ENCODE measurements at places on chromosomes 4 and X. TPM values are rescaled to one million over a fixed set of nuclear protein-coding genes. Genes with fewer than 3 reads are reported as not detected.
A peak's percentile ranks its signal among the peaks of the same experiment; 100 is the strongest.

DNA sequence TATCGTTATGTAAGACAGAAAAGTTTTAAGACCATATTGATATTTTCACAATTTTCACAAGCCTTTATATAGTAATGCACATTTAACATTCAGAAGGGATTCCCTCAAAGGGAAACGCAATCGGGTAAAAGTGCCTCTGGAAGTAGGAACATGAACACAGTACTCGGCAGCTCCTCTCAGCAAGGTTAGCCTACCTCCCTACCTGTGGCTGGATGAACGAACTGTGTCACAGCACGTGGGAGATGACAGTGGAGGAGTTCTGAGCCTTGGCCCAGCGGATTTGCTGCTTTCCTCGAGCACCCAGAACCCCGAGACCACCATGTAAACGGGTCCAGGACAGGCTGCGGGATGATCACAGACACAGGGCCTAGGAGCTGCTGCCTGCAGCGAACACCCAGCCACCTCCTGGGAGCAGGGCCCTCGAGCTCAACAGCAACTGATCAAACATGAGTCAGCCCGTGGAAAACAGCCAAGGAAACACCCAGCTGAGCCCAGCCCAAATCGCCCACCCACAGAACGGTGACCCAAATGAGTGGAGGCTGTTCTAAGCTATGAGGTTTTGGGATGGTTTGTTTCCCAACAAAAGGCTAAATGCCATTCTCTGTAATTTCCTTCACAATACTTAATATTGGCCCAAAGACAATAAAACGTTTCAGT is 30.4 kb downstream of the FAT1 start:
- no peak for DNase-seq

DNA sequence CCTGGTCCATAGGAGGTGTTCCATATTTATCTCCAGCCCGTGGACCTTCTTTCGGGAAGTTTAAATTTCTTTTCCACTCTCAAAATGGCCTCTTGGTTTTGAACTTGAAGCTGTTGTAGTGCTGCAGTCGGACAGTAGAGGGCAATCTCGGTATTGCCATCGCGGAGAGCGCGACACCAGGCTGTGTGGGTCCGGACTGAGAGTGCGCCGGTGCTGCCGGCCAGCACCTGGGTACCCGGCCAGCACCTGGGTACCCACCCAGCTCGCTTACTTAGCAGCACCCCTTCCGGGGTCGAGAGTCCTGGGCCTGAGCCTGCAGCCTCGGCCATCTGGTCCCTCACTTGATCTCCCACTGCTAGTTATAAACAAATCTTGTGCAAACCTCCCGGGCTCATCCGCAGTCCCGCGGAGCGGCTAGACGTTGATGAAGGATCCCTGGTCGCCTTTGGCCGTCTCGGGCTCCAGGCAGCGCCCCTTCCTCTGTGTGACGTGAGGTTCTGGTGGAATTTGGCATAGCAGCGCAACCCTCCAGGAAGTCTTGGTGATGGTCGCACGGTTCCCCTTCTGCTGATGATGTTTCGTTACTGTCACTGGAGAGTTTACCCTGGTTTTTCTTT is 18.0 kb downstream of the FAM9A start:
- DNase-seq = peak; percentile 79

DNA sequence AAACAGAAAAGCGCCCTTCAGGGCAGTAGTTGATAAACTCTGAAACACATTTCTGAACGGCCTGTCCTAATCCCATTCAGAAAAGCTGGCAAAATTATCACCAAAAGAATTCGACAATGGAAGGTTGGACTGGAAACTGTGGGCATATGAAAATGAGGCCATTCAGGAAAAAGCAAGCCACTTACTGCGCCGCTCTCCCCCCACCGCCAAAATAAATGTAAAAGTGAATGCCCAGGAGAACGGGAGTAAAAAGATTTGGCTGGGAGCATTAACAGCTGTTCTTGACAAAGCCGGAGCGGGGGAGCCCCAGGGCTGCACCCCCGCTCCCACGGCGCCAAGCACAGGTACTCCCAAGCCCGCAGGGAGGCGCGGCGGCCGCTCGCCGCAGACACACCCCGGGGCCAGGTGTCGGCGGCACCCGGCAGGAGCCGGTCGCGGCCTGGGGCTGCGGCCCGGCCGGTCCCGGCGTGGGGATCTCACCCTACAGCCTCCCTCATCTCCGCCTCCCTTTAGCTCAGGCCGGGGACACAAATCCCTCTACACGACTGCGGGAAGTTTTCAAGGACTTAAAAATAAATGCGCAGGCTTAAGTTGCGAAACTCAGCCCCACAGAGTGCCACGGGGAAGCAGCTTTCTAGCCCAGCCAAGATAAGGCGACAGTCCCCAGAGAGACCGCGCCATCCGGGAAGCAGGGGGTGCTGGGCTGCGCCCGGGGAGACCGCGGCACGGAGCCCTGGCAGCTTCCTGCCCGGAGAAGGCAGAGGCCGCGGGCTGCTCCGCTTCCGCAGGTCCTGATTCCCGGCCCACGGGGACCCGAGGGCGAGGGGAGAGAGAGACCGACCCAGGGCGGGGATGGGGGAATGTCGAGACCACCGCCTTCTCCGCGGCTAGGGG is 593 bp downstream of the SH3RF1 start:
- DNase-seq = peak; percentile 70

Gene FAM149A
- 22.5 TPM for total RNA-seq

- DNase-seq = no peak
These were observed 3.4 kb upstream of the PPID start for GRCh38 chr4:158726633-158727032.

DNA sequence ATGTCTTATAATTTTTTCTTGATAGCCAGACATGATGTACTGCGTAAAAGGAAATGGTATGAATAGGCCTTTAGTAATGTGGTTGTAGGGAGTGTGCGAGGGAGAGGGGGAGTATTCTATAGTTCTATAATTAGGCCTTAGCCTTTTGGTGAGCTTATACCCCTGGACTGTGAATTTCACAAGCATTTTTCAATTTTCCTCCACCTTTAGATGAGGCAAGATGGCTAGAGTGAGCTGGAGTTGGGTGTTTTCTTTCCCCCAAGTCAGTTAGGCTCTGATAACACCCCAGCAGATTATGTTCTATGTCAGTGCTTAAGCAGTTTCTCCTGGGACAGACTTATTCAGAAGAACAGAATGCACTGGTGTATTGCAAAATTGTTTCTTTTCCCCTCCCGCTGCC is 210.2 kb upstream of the NPY2R start:
- DNase-seq = no peak

- DNase-seq = no peak
These were observed 590 bp upstream of the CCDC110 start for GRCh38 chr4:185472103-185472542.

Gene GAB3
- 0.50 TPM for total RNA-seq

DNA sequence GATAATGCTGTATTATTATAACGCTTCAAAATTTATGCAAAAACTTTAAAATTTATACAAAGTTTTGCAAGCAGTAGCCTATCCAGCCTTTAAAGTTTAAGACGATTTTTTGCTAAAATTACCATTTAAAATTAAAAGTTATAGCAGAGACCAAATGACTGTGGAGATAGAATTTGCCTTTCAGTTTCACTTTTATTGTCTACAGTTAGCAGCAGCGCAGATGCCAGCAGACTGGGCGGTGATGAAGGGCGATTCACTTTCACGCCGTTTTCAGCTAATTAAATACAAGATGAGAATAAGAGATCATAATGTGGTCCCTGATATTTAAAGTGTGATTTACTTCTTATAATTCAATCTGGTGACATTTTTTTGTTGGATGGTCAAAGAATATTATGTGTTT is 1381.5 kb upstream of the ADGRL3 start:
- DNase-seq = no peak

GRCh38 chr4:95285797-95286196 is 263.0 kb downstream of the UNC5C start:
- DNase-seq = no peak

GRCh38 chr4:118917582-118917981 is 28.9 kb downstream of the SYNPO2 start:
- DNase-seq = no peak

GRCh38 chrX:154019061-154019621 is 561 bp downstream of the IRAK1 start:
- peak; percentile 33 for DNase-seq

Data from GM23338 (cell line).